ENCODE measurements at places on chromosomes 5 and 9.
A peak's percentile ranks its signal among the peaks of the same experiment; 100 is the strongest.

GRCh38 chr5:149297340-149298025 is 25.8 kb downstream of the AFAP1L1 start:
- no peak for DNase-seq

- DNase-seq: no peak
Observed at GRCh38 chr5:36717131-36717695, 110.8 kb downstream of the SLC1A3 start.

DNA sequence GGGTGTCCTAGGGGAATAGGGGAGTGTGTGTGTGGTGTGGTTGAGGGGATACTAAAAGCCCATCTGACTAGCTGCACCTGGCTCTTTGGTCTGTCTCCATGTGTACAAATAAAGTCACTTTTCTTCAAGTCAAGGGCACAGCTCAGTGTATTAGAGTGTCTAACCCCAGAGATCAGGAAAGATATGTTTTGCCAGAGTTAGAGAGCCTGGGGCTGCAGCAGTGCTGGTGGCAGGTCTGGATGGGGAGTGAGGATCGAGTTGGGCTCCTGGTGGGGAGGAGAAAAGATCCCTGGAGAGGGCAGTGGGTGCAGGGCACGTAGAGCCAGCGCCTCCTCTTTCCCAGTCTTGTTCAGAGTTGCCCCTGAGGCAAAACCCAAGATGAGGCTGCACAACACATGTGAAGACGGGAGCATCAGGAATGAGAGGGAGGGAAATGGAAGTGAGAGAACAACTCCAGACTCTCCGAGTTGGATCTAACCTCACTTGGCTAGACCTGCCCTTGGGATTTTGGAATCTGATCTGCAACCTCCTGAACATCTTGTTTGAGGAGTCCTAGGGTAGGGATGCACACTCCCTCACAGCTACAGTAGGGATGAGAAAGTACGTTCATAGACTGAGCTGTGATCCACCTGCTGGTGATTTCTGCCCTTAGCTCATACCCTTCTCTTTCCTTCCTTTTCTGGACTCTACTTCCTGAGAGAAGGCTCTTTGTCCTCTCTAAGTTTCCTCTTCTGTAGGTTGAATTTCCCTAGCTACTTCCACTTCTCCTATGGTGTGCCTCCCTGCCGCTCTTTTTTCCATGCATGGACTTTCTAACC is 309.9 kb downstream of the ZSWIM6 start:
- DNase-seq: no peak

DNA sequence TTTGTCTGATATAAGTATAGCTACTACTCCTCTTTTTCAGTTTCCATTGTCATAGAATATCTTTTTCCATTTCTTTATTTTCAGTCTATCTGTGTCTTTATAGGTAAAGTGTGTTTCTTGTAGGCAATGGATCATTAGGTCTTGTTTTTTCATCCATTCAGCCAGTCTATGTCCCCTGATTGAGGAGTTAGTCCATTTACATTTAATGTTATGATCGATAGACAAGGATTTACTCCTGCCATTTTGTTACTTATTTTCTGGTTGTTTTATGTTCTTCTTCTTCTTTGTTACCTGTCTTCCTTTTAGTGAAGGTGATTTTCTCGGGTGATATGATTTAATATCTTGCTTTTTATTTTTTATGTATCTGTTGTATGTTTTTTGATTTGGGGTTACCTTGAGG is 169.0 kb downstream of the BARX1 start:
- DNase-seq: no peak

DNA sequence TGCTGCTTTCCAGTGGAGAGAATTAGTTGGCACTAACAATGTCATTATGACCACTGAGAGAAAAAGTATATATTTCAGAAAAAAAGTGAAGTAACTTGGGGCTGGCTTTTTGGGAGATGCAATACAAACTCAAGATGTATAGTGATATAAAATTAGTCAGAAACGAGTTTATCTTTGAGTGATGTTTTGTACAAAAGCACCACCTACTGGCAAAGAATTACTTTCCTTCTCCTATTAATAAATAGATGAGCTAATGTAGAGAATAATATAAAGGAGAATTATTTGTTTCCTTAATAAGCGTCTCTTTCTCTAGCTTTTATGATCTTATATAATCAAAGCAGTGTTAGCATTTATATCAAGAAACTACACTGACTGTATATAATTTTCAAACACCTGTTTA is 158.8 kb downstream of the MEF2C start:
- peak; percentile 64 for DNase-seq

GRCh38 chr9:120891245-120891883 is 14.4 kb upstream of the PHF19 start:
- DNase-seq: no peak

Data from globus pallidus (tissue), 1 donor.